Hematopoietic multipotent progenitor cell treated with erythropoietin and hydrocortisone succinate and interleukin-3 and kit ligand, for 4 days (in vitro differentiated cells): ENCODE measurements at places on chromosomes 11 and 22.

GRCh38 chr22:30286813-30287647 lies 2.3 kb downstream of the CASTOR1 start:
- peak; percentile 85 for DNase-seq

GRCh38 chr22:38050720-38051119 lies 6.5 kb upstream of the PICK1 start:
- DNase-seq: no peak

DNA sequence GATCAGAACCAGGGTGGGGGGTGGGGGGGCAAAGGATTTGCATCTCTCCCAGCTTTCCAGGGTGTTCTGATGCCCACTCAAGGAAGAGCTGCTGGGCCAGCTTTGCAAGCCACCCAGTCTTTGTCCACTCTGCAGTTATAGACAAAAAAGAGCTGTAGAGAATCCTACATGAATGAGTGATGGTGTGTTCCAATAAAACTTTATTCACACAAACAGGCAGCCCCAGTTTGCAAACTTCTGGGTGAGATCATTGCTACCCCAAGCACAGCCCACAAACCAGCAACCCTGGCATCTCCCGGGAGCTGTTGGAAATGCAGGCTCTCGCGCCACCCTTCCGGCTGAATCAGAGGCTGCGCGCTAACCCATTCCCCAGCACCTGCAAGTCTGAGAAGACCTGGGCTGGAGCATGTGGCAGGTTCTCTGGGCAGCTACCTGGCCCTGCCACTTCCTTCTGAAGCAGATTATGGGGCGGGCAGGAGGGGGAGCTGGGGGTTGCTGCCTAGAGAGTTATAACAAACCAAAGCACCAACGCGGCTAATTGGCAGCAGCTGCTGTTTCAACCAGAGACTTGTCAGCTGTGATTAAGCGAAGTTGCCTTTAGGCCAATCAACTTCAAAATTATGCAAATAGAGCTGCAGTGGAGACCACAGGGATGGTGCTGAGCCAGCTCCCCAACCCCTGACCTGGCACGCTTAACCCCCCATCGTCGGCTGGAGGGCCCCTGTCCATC lies 3.8 kb upstream of the SHISAL1 start:
- no peak for DNase-seq

- DNase-seq: peak; percentile 41
Measured at GRCh38 chr11:101428918-101429317, 154.9 kb downstream of the TRPC6 start.

DNA sequence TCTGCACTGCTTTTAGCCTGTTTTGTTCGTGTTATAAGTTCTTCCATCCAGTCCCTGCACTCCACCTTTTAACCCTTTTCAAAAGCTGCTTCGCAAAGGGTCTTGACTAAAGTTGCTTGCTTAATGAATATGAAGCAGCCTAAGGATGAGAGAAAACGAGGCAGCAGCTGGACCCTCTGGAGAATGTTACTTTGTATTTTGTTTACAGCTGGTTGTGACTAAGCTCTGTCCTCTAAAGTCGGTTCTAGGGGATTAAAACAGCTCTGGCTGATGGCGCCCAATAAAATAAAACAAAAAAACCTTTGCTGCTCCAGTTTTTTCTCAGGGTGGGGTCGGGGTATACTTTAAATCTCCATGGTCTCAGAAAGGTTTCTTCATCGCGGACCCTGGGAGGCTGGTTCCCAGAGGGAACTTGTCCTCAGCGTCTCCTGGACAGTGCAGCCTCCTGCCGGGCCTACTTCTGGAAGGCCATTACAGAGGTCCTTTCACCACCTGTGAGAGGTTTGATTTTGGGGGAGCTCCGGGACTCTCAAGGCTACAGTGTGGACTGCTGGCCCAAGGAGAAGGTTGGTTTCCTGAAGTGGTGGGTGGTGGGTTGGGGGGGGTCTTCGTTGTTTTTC lies 836 bp upstream of the RBM4 start:
- peak; percentile 24 for DNase-seq

GRCh38 chr11:86488553-86488952 lies 113.9 kb downstream of the CCDC81 start:
- no peak for DNase-seq

DNA sequence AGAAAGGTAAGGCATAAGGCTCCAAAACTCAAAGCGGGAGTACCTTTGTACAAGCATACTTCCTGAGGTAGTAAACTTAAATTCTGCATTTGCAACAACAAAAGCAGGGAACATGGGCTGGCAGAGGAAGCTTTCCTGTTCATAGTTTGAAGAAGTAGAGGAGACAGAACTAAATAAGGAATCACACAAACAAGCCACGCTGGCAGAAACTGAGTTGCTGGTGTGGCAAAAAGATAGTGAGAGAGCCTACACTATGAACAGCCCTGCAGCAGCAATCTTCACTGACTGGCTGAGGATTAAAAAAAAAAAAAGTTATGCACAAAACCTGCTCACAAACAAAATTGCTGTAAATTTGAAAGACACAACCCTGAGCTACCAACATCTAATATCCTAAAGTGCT lies 46.5 kb downstream of the FCHSD2 start:
- DNase-seq: peak; percentile 57

DNA sequence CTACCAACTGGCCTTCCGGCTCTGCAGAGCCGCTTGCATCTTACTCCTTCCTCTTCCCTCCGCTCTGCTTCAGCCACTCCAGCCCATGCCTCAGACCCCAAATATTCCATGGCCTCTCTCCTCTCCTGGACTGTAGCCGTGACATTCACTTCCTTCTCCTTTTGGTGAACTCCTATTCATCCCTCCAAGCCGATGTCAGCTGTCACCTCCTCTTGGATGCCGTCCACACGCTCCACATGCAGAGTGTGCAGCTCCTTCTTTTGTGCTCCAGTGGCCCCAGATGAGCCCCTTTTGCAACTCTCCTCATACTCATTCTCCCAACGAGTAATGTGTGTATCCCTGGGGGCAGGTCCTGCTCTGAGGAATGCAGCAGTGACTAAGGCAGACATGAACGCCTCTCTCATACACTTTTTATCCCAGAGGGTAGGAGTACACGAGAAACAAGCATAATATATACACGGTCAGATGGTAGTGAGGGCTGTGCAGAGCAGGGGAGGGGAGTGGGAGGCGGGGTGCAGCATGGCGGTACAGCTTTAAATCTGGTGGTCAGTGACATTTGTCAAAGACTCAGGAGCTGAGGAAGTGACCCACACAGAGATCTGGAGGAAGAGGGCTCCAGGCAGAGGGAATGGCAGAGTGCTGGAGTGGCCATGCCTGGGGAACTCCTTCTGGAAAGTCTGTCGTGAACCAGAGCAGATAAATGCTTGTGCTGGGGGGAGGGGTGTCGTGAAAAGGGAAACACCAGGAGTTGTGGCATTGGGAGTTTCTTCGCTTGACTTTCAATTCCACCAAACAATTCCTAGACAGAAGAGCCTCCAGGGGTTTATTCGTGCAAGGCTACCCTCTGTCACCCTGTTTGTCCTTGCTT lies 83.8 kb upstream of the ATXN10 start:
- DNase-seq: no peak

GRCh38 chr11:81129618-81130017 lies 1604.0 kb downstream of the FAM181B start:
- no peak for DNase-seq

DNA sequence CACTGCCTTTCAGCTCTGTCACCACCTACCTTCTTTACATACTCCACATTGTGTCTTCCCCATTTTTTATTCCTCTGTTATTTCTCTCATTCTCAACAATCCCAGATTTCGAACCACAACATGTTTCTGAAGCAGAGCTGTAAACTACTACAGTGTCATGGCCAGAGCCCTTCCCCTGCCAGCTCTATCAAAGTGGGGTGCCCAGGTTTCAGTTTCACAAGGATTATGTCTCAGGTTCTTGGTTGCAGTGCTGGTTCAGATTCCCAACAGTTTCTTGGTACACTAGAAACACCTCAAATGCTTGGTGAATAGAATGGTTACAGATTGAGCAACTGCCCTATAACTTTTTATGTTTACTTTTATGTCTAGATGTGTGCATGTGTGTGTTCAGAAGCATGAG lies 172.7 kb upstream of the MTNR1B start:
- DNase-seq: no peak
